NCI-H1694 treated with DMSO at 0.1 percent for 48 hours (cell line): ENCODE measurements at places on chromosomes 16 and 17.
A peak's percentile ranks its signal among the peaks of the same experiment; 100 is the strongest.

DNA sequence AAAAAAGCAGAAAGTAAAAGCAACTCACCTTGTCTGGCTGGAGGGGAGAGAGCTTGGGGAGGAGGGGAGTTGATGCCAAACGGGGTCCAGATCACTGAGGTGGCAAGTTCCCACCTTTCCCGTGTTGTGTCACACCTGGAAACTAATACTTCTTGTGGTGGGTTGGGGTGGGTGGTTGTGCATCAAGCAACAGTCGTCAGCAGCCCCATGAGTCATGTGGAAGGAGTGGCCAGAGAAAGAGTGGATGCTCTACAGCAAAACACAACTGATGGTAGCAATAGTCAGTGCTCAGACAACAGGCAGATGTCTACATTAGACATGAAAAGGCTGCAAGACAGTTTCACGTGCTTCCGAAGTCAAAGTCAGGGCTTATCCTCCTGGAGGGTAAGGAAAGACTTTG is 35.4 kb downstream of the ARSG start:
- no peak for DNase-seq

- DNase-seq = no peak
These were observed 6.3 kb upstream of the SLC5A11 start for GRCh38 chr16:24839347-24839972.

DNA sequence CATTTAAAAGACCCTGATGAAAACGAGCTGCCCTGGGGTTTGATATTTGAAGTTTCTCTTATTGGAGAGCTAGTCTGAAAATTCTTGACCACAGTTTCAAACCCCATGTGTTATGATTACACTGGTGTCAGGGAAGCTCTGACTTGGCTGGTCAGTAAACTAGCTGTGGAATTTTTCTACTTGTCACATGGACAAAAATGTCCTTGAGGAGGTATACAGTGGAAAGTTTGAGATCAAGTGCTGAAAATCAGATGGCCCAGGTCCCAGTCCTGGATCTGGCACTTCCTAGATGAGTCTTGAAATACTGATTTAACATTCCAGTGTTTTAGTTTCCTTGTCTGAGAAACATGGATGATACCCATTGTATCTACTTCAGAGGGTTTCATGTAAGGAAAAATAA is 30.7 kb upstream of the SOX9 start:
- no peak for DNase-seq

- no peak for DNase-seq
These were observed 9.7 kb upstream of the ITGA3 start for GRCh38 chr17:50046179-50046578.

GRCh38 chr17:59513934-59514841 is 51.2 kb upstream of the DHX40 start:
- peak; percentile 48 for DNase-seq

GRCh38 chr17:63151941-63152523 is 186.0 kb downstream of the TANC2 start:
- peak; percentile 25 for DNase-seq

- DNase-seq = no peak
These were observed 17.1 kb upstream of the SREBF1 start for GRCh38 chr17:17853811-17854447.

- DNase-seq = no peak
These were observed 670 bp downstream of the TNFSF12 start for GRCh38 chr17:7549401-7550055.

DNA sequence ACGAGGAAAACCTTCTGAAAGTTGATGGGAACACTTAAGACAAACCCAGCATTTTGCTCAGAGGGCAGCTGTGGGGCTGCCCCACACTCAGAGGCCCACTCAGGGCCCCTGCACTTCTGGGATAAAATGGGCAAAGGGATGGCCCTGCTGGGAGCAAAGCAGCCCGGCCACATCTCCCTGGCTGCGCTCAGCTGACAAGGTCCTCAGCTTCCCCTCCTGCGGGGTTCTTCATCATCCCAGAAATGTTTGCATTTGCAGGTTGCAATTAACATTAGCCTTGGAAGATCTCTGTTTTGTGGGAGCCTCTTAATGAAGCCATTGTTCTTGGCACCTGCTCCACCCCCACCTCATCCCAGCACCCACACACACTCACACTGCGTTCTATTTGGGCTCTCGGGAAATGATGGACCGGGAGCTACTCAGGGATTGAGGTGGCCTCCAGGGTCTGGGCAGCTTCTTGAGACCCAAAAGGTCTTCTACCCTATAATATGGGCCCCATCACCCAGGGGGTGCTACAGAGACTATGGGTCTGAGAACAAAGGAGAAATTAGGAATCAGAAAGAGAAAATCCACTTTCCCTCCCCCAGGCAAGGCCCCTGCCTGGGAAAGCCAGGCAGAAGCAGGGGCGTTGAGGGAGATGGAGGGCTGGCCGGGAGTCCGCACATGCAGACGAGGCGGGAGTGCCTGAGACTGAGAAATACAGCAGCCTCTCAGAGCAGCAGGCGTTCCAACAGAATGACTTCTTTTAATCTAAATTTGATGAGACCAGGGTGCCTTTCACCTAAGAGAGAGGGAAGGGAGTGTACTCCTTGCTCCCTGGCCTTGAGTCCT is 53.7 kb upstream of the RPL38 start:
- no peak for DNase-seq

DNA sequence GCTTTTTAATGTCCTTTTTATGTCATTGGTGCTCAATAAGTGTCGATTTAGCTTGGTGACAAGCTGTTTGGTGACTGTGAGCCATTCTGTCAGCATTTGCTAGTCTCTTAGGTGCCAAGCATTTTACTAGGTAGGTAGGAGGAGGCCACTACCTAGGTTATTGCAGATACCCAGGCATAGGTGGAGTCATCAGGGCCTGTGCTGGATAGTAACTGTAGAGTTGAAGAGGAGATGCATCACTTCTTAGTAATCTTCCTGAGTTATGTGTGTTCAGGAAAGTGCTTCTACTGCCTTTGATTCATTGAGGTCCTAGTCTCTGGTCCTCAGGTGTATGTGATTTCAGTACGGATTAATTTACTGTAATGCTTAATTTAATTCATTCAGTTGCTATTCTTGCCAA is 17.7 kb downstream of the USP10 start:
- DNase-seq = no peak

DNA sequence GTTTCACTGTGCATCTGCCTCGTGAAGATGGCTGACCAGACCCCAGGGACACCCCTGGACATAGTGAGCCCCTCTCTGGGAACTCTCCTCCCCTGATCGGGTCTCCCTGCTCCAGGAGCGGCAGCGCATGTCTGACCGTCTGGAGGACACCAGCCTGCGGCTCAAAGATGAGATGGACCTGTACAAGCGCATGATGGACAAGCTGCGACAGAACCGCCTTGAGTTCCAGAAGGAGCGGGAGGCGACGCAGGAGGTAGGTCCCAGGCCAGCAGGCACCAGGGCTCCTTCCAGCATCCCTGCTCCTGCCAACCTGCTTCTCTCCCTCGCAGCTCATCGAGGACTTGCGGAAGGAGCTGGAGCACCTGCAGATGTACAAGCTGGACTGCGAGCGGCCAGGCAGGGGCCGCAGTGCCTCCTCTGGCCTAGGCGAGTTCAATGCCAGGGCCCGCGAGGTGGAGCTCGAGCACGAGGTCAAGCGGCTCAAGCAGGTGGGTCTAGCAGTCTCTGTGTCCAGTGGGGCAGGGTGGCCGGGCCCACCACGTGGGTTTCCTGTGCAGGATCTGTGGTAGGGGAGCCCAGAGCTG is 136.9 kb downstream of the RAB11FIP4 start:
- no peak for DNase-seq

DNA sequence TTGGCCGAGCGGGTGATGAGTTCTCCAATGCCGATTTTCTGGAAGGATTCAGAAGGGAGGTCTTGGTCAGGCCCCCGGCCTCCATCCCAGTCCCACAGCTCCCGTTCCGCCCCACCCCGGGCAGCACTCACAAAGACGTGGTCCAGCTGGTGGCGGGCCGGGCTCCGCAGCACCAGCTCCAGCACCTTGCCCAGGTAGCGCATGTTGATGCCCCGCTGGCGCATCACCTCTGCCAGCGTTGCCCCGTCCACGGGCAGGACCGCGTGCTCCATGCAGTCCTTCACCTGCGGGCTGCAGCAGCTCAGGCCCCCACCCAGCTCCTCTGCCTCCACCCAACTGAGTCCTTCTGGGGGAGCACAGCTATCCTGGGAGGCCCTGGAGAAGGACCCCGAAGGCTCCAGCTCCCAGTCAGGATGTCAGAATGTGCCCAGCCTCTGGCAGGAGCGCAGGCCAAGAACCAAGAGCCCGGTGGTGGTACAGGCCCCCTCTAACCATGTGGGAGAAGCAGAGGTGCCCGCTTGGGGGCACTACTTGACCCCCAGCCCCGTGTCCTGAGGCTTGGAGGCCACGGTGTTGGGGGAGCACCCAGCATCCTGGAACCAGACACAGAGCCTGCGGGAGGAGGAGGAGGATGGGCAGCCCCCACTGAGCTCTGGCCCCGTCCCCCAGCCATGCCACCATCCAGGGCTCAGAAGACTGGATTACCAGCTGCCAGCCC is 16.2 kb downstream of the CLUH start:
- DNase-seq = no peak

DNA sequence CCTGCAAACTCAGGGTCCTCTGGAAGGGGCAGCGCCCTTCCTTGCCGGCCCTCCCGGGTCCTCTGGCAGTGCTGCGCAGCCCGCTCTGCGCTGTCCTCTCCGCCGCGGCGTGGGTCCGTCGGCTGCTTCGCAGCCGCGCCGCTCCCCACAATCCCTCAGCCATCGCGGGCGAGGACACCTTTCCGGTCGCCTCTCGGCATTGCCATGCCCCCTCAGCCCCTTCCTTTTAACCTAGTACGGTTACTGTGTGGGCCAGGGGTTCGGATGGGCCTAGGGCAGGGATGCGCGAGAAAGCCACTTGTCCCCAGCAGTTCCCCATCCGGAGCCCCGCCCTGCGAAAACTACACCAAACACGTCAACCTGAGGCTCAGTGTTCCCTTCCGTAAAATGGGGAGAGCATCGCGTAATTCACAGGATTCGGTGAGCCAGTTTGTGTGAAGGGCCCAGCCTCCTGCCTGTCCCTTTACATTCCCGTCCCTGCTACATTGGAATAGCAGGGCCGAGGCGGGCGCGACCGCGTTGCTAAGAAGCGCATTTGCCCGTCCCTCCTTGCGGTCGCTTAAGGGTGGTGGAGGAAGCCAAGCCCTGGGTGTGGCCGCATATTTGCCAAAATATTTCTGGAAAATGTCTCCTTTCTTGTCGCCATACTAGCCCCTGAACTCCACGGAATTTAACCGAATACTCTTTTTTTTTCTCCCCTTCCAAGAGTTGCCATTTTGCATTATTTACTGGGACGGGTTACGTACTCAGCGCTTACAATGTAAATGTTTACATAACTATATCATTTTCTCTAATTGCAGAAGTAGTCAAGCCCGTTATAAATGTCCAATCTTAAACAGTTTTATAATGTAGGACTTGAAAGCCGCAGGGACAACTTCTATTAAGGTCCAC is 13.2 kb downstream of the COPZ2 start:
- no peak for DNase-seq

DNA sequence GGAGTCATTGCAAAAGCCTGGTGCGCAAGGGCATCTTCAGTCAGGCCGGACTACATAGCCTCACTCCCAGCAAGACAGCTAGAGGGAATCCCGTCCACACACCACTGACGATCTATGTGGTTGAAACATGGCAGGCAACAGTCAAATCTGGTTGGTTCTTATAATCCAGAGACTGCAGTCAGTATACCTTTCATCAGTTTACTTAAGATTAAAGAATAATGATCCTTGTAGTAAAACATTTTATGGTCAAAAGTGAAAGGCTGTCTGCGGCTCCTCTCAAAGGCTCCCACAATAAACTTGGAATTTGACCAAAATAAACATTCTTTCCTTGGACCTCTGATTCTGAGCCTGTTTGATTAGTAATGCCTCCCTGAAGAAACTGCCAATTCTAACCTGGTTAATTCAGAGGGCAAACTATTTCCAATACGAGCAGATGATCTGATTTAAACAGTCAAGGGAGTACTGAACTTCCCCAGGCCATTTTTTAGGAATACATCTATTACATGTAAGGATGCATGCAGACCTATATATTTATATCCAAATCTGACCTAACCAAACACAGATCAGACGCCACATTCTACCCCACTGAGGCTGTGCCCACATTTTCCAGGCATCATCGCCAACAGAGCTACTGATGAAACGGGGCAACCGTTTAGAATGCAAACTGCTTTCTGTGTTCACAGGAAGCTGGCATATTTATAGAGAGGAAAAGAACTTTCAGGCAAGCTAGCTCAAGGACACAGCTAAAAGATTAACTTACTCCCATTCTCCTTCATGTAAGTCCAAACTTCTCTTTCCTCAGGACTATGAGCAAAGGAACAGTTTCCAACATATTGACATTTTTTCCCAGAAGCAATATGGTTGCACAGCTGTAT is 15.3 kb upstream of the TXNDC11 start:
- DNase-seq = no peak

DNA sequence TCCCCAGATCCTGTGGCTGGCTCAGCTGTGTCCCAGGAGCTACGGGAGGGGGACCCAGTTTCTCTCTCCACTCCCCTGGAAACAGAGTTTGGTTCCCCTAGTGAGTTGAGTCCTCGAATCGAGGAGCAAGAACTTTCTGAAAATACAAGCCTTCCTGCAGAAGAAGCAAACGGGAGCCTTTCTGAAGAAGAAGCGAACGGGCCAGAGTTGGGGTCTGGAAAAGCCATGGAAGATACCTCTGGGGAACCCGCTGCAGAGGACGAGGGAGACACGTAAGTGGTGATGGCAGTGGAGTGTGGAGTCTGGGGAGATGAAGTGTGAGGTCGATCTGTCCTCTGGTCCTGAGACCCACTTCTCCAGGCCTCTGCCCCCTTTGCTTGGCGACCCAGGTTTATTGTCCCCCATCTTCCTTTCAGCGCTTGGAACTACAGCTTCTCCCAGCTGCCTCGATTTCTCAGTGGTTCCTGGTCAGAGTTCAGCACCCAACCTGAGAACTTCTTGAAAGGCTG is 585 bp downstream of the WRAP53 start:
- DNase-seq = no peak

GRCh38 chr17:48488548-48489106 is 42.2 kb downstream of the HOXB1 start:
- DNase-seq = no peak

- DNase-seq = no peak
These were observed 654 bp downstream of the DLX3 start for GRCh38 chr17:49994085-49995054.

DNA sequence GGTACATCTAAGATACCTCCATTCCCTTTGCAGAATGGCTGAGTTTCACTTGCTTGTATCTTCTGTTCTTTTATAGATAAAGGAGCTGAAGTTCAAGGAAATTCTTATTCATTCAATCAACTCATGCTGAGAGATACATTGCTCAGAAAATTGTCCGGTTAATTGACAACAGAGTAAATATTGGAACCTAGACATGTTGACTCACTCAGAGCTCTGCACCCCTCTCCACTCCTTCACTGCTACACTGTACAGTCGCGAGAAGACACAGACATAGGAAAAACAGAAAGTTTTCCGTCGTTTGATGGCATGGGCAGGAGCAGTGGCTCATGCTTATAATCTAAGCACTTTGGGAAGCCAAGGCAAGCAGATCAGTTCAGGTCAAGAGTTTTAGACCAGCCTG is 690.5 kb upstream of the SOX9 start:
- no peak for DNase-seq

- DNase-seq = no peak
These were observed 26.5 kb upstream of the WFIKKN2 start for GRCh38 chr17:50808888-50809287.

- no peak for DNase-seq
These were observed 4.5 kb downstream of the ATMIN start for GRCh38 chr16:81040131-81040530.
